Activated CD8-positive, alpha-beta memory T cell treated with anti-CD3 and anti-CD28 coated beads for 4 hours (primary cell): ENCODE measurements at places on chromosomes 5 and 9.

GRCh38 chr5:124707520-124707919, 38.9 kb downstream of the ZNF608 start:
- no peak for DNase-seq

GRCh38 chr9:96430377-96430776, 12.2 kb upstream of the ZNF367 start:
- DNase-seq, result no peak

DNA sequence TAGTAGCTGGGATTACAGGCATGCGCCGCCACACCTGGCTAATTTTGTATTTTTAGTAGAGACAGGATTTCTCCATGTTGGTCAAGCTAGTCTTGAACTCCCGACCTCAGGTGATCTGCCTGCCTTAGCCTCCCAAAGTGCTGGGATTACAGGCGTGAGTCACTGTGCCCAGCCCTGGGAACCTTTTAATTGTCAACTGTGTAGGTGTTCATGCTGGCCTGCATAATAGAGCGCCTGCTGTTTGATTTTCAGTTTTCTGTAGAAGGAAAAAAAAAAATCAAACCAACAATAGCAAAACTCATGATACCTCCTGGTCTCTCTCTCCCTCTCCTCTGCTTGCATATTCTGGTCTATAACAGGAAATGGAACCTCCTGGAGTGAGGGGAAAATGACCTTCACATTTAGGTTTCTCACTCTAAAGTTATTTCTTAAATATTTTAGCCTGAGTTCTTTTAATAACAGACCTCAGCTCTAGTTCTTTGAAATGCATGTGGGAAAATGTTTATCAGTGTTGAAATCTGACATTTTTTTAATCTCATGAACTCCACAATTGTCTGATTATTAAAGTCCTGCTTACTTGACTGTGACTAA, 51.7 kb downstream of the EXOSC2 start:
- DNase-seq, result no peak

- DNase-seq, result no peak
Observed at GRCh38 chr5:23483090-23483489, 24.3 kb upstream of the PRDM9 start.

DNA sequence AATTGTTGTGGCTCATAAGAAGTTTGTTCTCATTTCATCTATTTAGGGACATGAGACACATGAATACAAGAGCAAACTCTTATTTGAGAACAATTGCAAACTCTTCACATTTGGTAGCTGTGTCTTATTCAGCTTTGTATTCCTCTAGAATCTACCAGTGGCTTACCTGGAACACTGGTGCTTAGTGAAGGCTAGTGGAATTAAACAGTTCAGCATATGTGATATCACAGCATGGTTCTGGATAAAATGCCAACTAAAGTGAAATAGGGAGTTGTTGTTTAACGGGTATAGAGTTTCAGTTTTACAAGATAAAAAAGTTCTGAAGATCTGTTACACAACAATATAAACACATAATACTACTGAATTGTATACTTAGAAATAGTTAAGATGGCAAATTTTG, 48.9 kb downstream of the NRG2 start:
- DNase-seq, result no peak

- DNase-seq, result no peak
Observed at GRCh38 chr5:16690243-16690852, 73.6 kb upstream of the RETREG1 start.

DNA sequence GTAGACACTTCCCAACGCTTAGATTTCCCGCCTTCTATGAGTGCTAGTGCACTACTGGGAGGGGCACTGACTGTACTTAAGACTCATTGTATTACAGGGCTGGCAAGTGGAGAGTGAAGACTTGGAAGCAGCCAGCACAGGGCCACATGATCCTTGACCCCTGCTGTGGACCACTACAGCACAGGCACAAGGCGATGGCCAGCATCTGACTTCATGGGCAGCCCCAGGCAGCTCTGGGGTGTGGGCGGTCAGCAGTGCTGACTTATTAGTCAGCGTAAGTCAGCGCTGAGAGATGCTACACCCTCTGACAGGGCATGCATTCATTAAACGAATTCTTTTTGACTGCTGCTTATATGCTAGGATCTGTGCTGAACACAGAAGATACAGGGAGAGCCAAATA, 9.3 kb downstream of the SLC46A2 start:
- DNase-seq, result no peak

- no peak for DNase-seq
Observed at GRCh38 chr5:88827997-88828396, 55.0 kb downstream of the MEF2C start.

DNA sequence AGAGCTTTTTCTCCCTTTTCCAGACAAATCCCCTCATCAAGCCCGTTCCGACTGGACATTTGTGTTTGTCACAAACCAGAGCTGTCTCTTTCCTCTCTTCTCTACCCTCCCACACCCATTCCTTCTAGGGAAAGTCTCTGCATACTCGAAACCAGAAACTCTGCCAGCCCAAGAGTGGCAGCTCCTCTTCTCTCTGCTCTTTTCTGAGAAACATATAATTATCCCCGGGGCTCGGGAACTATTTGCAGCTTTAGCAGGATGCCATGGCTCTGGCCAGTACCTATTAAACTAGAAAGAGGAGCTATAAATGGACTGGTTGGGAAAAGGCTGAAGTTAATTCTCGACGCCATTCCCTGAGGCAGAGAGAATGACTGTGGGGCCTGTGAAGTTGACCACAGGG, 82.6 kb downstream of the SH3PXD2B start:
- no peak for DNase-seq

DNA sequence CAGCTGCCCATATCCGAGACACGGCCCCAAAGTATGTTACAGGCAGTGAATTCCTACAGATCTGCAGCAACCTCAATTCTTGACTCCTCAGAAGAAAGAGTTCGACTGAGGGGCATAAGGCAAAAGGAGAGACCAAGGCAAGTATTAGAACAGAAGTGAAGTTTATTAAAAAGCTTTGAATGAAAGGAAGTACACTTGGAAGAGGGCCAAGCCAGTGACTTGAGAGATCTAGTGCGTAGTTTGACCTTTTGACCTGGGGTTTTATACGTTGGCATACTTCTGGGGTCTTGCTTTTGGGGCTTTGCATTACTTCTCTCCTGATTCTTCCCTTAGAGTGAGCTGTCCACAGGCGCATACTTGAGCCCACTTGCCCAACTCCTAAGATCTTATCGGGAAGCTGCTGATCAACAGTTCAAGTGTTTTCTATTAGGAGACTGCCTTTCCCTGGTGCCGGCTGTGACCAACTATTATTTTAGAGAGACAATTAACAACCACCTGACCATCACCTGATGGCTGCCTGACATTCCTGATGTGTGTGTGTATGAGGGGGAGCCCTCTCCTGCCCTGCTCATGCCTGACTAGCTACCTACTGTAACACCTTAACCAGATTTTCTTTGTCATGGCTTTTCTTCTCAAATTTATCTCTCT, 1.5 kb upstream of the DEPDC1B start:
- DNase-seq, result no peak

- DNase-seq, result no peak
Observed at GRCh38 chr9:83633255-83633654, 10.3 kb downstream of the IDNK start.

GRCh38 chr9:126496781-126497659, 116.7 kb upstream of the LMX1B start:
- DNase-seq, result no peak

- no peak for DNase-seq
Observed at GRCh38 chr5:162752612-162753011, 684.8 kb upstream of the CCNG1 start.

GRCh38 chr5:16090270-16090669, 89.3 kb downstream of the MARCHF11 start:
- no peak for DNase-seq

- no peak for DNase-seq
Observed at GRCh38 chr5:40074826-40075225, 604.9 kb upstream of the PTGER4 start.
